ENCODE measurements at places on chromosomes 7 and 10.

GRCh38 chr7:131066635-131067034 lies 261.0 kb upstream of the MKLN1 start:
- DNase-seq = no peak

- DNase-seq = no peak
Observed at GRCh38 chr10:70169011-70169410, 1.3 kb downstream of the SAR1A start.

- DNase-seq = no peak
Observed at GRCh38 chr7:75559355-75559975, 67.3 kb downstream of the SPDYE5 start.

DNA sequence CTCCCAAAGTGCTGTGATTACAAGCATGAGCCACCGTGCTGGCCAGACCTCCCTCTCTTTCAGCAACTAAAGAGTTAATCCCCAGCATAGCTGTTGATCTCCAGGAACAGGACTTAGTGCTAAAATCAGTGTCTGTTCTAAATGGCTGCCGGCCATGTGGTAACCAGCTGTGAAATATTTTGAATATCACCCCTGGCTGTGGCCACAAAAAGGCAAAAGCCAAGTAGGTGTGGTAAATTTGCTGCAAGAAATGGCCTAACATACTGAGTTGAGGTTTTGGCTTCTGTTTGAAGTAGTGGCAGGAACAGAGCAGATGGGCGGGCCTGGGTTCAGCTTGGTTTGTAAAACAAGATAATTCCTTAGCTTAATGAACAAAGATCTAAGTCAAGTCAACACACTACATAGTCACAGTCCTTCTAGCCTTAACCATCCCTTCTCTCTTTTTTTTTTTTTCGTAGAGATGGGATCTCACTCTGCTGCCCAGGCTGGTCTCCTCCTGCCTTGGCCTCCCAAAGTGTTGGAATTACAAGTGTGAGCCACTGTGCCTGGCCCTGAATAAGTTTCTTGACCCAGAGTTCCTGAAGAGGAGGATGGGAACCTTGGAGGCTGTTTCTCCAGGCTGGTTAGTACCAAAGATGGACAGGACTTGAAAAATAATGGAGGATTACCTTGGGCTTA lies 22.7 kb upstream of the AGFG2 start:
- peak; percentile 35 for DNase-seq

- no peak for DNase-seq
Observed at GRCh38 chr10:71090801-71091200, 121.6 kb upstream of the UNC5B start.

GRCh38 chr10:62618054-62618453 lies 186.5 kb upstream of the ADO start:
- no peak for DNase-seq

DNA sequence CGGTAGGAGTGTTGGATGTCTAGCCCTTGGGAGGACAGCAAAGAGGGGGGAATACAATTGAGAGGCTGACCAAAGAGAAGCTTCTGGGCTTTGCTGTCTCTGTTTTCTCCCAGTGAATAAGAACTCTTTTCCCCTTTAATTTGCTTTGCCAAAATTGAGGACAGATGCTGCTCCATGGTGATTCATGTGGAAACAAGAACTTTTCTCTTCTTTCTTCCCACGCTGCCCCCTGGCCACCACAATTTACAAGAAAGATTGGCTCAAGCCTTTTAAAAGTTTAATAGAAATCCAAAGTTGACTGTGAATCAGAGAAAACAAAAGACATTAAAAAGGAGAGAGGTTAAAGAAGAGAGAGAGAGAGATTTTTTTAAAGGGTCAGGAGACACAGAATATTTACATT lies 49.0 kb downstream of the PRR15 start:
- DNase-seq = no peak

- no peak for DNase-seq
Observed at GRCh38 chr10:100551738-100552137, 16.0 kb downstream of the HIF1AN start.

- DNase-seq = no peak
Observed at GRCh38 chr10:92737484-92737883, 47.7 kb downstream of the HHEX start.

DNA sequence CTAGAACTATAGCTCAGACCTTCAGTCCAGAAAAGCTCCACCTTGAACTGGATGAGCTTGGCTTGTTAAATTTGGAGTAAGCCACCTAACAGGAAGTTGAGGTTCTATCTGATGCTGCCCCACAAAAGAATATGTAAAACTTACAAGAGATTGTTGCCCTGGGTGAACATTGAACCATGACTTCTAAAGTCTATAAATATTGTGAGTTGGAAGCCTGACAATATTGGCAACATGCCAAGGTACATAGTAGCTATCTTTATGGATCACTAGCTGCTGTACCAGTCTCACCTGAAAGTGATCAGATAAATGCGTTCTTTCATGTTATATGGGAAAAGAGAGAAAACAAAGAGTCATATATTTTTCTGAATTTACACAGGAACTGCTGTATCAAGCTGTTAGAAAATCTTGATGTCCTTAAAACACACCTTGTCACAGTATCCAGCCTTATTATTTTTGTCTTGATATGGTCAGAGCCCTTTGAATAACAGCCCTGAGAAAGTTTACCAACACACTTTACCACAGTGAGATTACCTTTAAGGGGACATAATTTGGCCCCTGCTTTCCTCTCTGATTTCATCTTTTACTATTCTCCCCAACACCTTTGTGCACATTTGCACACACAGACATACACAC lies 92.0 kb downstream of the LSMEM1 start:
- no peak for DNase-seq

DNA sequence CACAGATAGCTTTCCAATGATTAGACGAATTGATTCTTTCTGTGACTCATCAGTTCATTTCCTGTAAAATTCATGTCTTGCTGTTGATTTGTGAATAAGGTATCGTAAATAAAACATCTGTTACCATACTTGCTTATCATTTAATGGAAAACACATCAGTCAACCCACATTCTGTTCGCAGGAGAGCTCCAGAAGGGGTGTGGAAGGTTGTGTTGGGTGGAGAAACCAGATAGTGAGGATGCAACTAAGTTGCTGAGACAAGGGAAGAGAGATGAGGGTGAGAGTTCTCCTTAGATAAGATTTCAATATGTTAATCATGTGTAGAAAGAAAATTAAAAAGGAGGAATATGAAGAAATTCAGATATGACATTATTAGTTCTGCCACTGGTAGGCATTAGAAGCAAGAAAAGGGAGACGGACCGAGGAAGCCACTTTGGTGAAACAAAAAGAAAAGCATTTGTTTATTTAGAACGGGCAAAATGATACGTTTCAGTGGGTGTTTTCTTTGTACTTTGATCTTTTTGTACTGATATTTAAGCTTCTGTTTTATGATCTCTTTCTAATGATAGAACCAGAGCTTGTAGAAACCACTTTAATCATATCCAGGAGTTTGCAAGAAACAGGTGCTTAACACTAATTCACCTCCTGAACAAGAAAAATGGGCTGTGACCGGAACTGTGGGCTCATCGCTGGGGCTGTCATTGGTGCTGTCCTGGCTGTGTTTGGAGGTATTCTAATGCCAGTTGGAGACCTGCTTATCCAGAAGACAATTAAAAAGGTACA lies 7.8 kb downstream of the CD36 start:
- no peak for DNase-seq

GRCh38 chr10:77524281-77524711 lies 113.3 kb downstream of the KCNMA1 start:
- DNase-seq = no peak
